ENCODE measurements at places on chromosomes 13 and 19.
A peak's percentile ranks its signal among the peaks of the same experiment; 100 is the strongest.

GRCh38 chr19:31560086-31561060, 211.1 kb upstream of the TSHZ3 start:
- peaks cover 16% of the 10 kb centered on the region for H3K4me1 ChIP-seq
- H3K36me3 ChIP-seq: no peaks in the 10 kb centered on the region
- H3K27me3 ChIP-seq: no peaks in the 10 kb centered on the region
- no peak for DNase-seq
- H3K4me3 ChIP-seq: no peak overlapping the region

DNA sequence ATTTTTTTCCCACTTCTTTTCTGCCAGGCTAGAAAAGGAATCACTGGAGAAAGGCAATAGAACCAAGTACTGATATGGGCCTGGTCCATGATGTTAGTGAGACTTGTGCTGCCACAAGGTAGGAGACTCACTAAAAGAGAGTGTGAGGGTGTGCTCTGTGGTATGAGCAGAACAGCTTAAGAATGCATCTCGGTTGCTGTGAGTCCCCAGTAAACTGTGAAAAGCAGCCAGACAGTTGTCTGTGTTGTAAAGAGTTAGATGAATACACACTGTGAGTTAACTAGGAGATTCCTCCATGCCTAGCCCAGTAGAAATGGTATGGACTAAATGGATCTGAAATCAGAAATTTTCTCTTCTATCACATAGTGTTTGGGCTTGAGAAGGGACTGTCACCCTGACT, 1177.3 kb upstream of the MIR17HG start:
- H3K27ac ChIP-seq: no peak overlapping the region
- H3K36me3 ChIP-seq: no peaks in the 10 kb centered on the region
- no peak overlapping the region for H3K4me3 ChIP-seq
- no peaks in the 10 kb centered on the region for H3K4me1 ChIP-seq
- DNase-seq: no peak
- no peaks in the 10 kb centered on the region for H3K27me3 ChIP-seq

- H3K27me3 ChIP-seq: no peaks in the 10 kb centered on the region
- DNase-seq: no peak
- no peak overlapping the region for H3K4me3 ChIP-seq
Observed at GRCh38 chr13:27708325-27708724, 84.0 kb upstream of the GSX1 start.

DNA sequence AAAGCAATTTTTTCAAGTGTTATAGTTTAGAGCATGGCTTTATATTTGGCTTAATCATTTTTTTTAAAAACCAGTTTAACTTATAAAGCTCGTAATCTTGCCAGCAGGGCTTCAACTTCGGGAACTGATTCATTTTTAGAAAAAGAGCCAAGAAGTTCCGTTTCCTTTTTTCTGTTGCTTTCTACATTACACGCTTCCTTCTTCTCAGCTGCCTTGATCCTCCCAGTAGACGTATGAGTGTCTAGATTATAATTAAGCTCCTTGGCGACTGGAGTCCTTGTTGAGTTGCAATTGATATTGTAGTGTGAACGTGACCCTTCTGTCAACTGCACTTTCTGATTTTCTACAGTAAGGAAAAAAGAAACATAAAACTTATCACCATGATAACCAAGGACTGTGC, 497.2 kb downstream of the DIAPH3 start:
- H3K4me1 ChIP-seq: no peaks in the 10 kb centered on the region
- H3K27ac ChIP-seq: no peak overlapping the region
- no peaks in the 10 kb centered on the region for H3K27me3 ChIP-seq
- no peak for DNase-seq
- peaks cover 8% of the 10 kb centered on the region for H3K36me3 ChIP-seq

GRCh38 chr13:30143666-30144400, 163.5 kb downstream of the KATNAL1 start:
- peaks cover 31% of the 10 kb centered on the region for H3K4me1 ChIP-seq
- peak overlapping the region; percentile 67 for H3K27ac ChIP-seq
- H3K4me3 ChIP-seq: no peak overlapping the region
- no peak for DNase-seq
- no peaks in the 10 kb centered on the region for H3K27me3 ChIP-seq

DNA sequence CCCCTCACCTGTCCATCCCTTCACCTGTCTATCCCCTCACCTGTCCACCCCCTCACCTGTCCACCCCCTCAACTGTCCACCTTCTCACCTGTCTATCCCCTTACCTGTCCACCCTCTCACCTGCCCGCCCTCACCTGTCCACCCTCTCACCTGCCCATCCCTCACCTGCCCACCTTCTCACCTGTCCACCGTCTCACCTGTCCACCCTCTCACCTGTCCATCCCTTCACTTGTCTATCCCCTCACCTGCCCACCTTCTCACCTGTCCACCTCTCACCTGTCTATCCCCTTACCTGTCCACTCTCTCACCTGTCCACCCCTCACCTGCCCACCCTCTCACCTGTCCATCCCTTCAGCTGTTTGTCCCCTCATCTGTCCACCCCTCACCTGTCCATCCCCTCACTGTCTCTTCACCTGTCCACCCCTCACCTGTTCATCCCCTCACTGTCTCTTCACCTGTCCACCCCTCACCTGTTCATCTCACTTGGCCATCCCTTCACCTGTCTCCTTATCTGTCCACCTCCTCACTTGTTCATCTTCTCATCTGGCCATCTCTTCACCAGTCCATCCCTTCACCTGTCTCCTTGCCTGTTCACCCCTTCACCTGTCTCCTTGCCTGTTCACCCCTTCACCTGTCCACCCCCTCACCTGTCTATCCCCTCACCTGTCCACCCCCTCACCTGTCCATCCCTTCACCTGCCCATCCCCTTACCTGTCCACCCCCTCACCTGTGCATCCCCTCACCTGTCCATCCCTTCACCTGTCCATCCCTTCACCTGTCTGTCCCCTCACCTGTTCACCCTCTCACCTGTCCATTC, 12.7 kb upstream of the KANK2 start:
- H3K4me1 ChIP-seq: no peaks in the 10 kb centered on the region
- no peak overlapping the region for H3K4me3 ChIP-seq
- no peak overlapping the region for H3K27ac ChIP-seq

GRCh38 chr13:80145171-80145690, 195.7 kb downstream of the SPRY2 start:
- H3K4me1 ChIP-seq: peaks cover 10% of the 10 kb centered on the region
- H3K4me3 ChIP-seq: no peak overlapping the region
- DNase-seq: no peak
- no peaks in the 10 kb centered on the region for H3K27me3 ChIP-seq
- no peaks in the 10 kb centered on the region for H3K36me3 ChIP-seq

GRCh38 chr13:107867701-107868661, 347.4 kb downstream of the LIG4 start:
- no peak overlapping the region for H3K27ac ChIP-seq

DNA sequence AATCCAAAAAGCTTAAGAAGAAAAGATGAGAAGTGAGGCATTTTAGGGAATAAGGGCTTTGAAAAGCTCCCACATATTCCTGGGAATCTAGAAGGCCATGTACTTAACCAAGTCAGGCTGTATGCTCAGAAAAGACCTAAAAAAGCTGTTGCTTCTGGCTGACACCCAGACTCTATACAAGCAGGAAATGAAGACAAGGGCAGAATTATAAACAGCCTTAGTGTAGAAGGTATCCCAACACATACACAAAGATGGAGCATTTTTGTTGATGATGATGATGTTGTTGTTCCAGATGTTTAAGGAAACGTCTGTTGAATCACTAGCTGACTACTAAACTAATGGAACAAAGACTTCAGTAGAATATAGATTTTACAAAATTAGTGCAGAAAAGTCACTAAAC, 26.1 kb upstream of the N4BP2L1 start:
- H3K27ac ChIP-seq: no peak overlapping the region
- no peaks in the 10 kb centered on the region for H3K27me3 ChIP-seq
- DNase-seq: no peak
- no peak overlapping the region for H3K4me3 ChIP-seq
- H3K4me1 ChIP-seq: no peaks in the 10 kb centered on the region
- H3K36me3 ChIP-seq: no peaks in the 10 kb centered on the region

DNA sequence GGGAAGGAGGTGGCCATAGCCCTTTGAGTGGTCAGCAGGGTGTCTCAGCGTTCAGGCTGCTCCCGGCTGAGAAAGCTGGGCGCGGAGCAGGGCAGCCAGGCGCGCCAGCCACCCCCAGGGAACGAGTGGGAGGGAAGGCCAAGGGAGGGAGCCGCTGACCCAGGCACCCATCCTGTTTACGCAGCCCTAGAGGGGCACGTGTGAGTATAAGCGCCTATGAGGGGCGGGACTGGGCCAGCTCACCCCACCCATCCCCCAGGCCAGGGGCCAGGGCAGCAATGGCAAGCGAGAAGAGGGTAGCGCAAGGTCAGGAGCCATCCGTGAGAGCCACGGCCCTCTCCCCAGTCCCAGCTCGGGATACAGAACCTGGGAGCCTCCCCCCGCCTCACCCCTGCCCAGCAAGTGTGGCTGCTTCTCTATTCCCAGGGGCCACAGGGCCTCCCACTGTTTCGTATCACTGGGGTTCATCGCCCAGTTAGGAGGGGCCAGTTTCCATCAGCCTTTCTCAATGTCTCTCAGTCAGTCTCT, 897 bp upstream of the DMKN start:
- H3K4me1 ChIP-seq: peaks cover 21% of the 10 kb centered on the region
- no peak overlapping the region for H3K27ac ChIP-seq
- no peaks in the 10 kb centered on the region for H3K36me3 ChIP-seq
- H3K4me3 ChIP-seq: no peak overlapping the region
- H3K27me3 ChIP-seq: peaks cover 31% of the 10 kb centered on the region

GRCh38 chr13:76638181-76638580, 248.0 kb downstream of the KCTD12 start:
- H3K27me3 ChIP-seq: no peaks in the 10 kb centered on the region
- no peaks in the 10 kb centered on the region for H3K36me3 ChIP-seq
- H3K4me1 ChIP-seq: no peaks in the 10 kb centered on the region
- no peak overlapping the region for H3K4me3 ChIP-seq
- no peak for DNase-seq
- H3K27ac ChIP-seq: no peak overlapping the region

DNA sequence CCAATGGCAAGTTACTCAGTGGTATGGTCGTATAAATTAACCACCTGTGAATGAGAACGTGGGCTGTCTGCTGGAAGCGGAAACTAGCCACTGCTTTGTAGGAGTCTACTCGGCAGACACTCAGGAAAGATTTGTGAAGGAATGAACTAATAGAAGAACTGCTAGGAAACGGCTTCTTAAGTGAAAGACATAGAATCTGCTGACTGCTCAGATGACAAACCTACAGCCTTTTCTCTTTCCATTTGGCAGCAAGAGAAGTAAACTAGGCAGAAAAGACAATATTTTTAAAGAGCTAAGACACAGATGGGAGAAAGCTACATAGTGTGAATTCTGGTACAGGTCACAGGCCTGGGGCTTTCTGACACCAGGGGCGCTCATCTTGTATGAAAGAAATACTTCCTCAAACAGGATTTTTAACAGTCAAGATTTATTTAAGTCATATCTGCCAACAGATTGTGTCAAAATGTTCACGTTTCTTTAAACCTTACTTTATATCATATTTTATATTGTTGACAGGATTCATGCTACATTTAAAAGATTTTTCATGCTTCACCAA, 78.4 kb downstream of the MIPEP start:
- H3K36me3 ChIP-seq: no peaks in the 10 kb centered on the region
- no peak for DNase-seq
- no peaks in the 10 kb centered on the region for H3K4me1 ChIP-seq

- H3K4me1 ChIP-seq: peaks cover 11% of the 10 kb centered on the region
- no peaks in the 10 kb centered on the region for H3K36me3 ChIP-seq
- peaks cover 8% of the 10 kb centered on the region for H3K27me3 ChIP-seq
- DNase-seq: no peak
Observed at GRCh38 chr13:24684600-24684998, 4.4 kb downstream of the ATP12A start.

DNA sequence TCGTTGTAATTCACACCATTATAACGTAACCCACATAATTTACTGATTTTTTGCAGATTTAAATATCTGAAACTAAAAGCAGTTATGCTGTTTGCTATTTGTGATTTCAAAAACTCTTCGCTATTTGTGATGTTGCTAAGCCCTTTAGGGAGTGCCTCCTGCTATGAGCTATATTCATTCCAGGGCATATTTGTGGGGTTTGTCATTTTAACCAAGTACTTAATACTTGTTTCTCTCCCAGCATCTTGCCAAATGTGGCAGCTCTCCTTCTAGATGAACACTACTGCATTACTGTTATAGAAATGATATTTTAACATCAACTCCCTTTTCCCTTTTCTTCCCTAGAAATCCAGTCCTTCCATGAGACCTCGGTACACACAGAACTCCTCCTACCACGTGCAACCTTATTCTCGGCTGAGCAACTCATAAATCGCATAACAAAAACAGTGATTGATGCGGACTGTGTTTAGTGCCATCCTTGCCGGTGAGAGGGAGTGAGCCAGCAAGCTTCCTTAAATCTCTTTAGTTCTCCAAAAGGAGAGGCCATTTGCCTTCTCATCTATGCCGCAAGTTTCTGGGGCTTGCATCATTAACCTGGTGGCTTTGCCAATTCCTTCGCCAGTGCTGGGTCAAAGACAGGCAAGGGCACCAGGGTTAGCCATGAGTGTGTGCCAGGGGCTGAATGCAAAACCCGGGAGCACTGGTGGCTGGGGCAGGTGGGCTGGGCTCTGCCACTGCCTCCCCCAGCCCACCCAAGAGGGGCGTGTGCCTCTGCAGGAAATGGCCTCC, 33.4 kb downstream of the RFX2 start:
- no peaks in the 10 kb centered on the region for H3K27me3 ChIP-seq
- H3K4me3 ChIP-seq: no peak overlapping the region
- H3K4me1 ChIP-seq: peaks cover 16% of the 10 kb centered on the region
- no peaks in the 10 kb centered on the region for H3K36me3 ChIP-seq
- no peak for DNase-seq

DNA sequence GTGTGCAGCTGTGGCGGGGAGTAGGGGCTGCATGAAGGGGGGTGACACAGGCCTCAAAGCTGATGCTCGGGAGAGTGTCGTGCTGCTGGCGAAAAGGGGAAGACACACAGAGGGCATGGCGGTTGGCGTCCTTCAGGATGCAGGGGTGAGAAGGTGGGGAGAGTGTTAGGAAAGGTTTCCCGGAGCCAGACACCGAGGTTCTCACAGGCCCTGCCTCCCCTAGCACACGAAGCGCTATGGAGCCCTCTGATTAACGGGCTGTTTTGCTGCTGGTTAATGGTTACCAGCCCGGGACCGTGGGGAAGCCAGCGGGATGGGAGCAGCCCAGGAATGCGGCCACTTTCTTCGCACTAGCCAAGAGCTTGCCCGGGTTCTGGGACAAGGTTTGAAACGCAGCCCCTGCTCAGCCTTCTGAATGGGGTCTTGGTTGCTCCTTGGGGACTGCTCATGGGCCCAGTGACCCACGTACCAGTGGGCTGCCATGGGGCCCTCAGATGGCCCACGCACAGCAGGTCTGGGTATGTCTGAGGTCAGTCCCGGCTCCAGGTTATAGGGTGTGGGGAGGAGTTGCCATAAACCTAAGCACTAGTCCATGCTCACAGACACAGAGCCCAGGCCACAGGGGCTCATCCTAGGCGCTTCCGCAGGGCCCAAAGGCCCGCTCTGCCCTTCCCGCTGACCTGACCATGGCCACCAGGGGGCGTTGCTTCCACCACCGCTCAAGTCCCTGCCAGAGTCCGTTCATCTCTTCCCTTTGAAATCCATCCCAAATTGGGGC, 31.3 kb upstream of the ISYNA1 start:
- H3K27ac ChIP-seq: no peak overlapping the region
- H3K27me3 ChIP-seq: no peaks in the 10 kb centered on the region
- DNase-seq: peak; percentile 46
- H3K4me1 ChIP-seq: peaks cover 9% of the 10 kb centered on the region

Measured in SJSA1 (cell line).